ENCODE measurements at places on chromosomes 1 and 21. TPM values are rescaled to one million over a fixed set of nuclear protein-coding genes. Genes with fewer than 3 reads are reported as not detected.

FBLIM1 gene
- not detected for total RNA-seq

ZBTB37 gene
- 7.6 TPM for total RNA-seq

- no peak for DNase-seq
Measured at GRCh38 chr21:14285147-14285761, 69.3 kb downstream of the RBM11 start.

GRCh38 chr1:40477678-40478053, 576 bp downstream of the ZFP69 start:
- DNase-seq: peak; percentile 55

DNA sequence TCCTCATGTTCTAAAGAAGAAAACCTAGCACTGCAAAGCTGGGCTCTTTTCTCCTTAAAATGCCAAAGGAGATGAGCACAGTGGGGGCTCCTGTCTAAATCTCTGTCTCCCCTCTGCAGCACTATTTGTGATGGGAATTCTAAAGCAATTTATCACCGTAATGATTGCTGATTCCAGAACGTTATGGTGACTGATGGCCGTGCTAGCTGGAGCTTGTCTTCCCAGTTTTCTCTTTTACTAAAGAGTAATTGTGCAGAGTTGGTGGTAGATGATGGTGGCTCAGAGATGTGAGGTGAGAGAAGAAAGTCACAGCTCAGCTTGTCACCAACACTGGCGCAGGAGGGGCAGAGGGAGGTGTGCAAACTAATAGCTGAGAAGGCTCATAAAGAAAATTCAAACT, 60.7 kb upstream of the ATP2B4 start:
- DNase-seq: no peak

Data from activated CD8-positive, alpha-beta T cell treated with anti-CD3 and anti-CD28 coated beads for 36 hours (primary cell).